ENCODE measurements at places on chromosomes 13 and 19.

DNA sequence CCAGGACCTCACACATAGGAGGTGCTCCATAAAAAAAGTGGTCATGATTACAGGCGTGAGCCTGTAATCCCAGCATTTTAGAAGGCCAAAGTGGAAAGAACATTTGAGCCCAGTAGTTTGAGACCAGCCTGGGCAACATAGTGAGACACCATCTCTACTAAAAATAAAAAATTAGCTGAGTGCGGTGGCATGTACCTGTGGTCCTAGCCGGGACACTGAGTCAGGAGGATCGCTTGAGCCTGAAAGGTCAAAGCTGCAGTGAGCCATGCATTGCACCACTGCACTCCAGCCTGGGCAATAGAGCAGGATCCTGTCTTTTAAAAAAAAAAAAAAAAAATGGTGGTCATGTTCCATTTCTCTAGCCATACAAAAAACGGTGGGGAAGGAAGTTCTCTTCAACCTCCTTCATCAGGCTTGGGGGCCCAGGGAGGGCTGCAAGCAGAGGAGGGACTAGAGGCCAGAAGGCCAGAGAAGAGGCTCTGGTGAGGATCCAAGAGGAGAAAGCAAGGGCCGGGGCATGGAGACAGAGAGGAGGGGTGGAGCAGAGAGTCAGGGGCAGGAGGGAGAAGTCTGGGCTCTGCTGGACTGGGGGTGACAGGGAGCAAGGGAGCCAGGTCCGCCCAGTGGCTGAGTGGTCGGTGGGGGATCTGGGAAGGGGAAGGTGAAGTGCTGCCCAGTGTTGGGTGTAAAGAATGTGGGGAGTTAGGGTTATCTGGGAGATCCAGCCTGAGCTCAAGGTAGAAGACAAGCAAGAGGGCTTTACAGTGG, 8.9 kb downstream of the KASH5 start:
- DNase-seq = no peak

DNA sequence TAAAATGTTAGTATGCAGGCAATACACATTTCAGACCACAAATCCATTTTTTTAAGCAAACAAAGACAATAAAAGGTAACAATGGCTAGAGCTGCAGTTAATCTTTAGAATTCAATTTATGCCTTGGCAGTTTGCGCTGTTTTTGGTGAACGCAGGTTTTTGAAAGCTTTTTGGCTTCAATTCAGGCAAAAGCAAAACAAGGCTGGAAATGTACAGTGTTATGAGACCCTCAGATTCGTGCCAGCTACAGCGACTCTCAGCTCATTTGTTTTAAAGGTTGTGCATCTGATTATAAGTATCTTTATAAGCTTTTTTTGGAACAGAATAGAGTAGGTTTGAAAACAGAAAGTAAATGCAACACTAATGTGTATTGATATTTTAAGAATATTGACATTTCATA, 63.6 kb upstream of the SOX1 start:
- DNase-seq = peak; percentile 10

DNA sequence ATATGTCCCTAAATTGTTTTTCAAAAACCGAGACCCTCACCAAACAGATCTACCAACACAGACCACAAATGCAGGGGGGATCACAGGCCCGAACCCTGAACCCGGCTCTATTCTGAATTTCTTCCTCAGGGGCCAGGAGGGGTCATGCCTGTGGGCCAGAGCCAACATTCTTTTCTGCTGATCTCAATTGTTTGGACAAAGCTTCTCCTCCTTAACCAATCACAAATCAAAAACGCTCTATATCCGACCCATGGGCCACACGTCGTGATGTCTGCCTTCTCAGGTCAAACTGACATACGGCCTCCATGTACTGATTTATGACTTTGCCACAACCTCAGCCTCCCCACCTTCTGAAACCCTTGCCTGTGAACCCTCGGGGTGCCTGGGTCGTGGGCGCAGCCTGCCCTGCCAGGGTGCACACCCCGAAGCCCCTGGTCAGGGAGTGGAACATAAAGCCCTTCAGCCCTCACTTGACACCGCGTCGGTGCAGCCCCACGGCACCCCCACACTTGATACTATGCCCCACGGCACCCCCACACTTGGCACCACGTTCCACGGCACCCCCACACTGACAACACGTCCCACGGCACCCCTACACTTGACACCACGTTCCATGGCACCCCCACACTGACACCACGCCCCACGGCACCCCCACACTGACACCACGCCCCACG, 58.4 kb upstream of the C13orf46 start:
- no peak for DNase-seq

DNA sequence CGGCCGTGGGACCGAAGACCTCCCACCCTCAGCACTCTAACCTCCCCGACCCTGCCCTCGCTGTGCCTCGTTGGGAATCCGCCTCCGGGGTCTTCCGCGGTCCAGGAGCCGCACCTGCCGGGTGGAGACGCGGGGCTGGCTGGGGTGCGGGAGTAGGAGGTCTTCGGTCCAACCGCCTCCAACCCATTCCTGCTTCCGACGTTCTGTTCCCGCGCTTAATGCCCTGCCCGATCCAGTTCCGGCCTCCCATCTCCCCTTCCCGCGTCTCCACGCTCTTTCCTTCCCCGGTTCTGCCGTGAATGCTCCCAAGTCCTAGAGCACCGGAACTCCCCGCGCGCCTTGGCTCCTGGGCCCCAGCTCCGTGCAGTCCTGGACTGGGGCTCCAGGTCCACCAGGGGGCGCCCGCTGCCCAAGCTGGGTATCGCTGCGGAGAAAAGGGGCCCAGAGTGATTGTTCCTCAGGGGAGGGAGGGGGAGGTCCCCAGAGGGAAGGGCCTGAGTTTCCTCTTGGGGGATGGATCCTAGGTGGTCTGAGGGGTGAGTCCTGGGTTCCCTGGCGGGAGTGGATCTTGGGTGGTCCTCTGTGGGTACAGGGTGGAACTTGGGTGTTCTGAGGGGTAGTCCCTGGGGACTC, 14.1 kb upstream of the TNFSF9 start:
- DNase-seq = no peak

DNA sequence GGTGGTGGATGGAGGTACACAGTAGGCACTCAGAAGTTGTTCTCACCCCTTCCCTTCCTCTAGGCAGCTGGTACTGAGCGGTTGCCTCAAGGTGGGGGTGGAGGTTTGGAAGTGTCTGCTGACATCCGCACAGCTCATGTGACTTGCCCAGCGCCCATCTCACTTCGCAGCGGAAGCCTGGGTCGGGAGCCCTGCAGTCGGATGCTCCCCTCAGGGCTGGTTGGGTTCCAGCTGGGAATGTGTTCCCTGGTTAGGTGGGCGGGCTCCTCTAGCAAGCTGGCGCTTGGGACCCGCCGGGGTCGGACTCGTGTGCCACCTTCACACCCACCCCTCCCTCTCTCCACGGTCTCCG, 10.2 kb downstream of the PPP1R37 start:
- DNase-seq = no peak

GRCh38 chr19:12913011-12913561, 6.0 kb downstream of the SYCE2 start:
- DNase-seq = no peak

DNA sequence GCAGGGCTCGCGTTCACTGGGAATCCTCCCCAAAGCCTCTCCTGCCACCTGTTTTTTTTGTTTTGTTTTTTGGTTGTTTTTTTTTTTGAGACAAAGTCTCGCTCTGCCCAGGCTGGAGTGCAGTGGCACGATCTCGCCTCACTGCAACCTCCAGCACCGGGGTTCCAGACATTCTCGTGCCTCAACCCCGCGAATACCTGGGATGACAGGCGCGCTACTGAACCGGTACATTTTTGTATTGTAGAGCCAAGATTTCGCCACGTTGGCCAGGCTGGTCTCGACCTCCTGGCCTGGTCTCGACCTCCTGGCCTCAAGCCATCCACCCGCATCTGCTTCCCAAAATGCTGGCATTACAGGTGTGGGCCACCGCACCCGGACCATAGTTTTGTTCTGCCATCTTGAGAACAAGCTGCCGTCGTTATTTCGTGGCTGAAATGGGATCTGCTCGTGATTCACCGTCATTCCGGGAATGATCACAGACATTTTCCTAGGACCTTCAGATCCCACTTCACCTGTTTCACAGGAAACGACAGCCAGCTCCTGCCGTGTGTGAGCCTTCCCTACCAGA, 46.8 kb downstream of the OXGR1 start:
- no peak for DNase-seq

GRCh38 chr19:51417107-51417809, at the start of gene SIGLEC10:
Gene SIGLEC10 (minus strand): TSS chr19:51417642. CDS start chr19:51417581, 61 bp downstream.
- no peak for DNase-seq

- peak; percentile 78 for DNase-seq
These were observed at the start of gene TMEM272 for GRCh38 chr13:51844862-51845573. Gene TMEM272 (minus strand): TSS chr13:51845177. CDS start chr13:51838530, 6,647 bp downstream.

GRCh38 chr13:114130837-114131582, 1.4 kb downstream of the RASA3 start:
- no peak for DNase-seq

DNA sequence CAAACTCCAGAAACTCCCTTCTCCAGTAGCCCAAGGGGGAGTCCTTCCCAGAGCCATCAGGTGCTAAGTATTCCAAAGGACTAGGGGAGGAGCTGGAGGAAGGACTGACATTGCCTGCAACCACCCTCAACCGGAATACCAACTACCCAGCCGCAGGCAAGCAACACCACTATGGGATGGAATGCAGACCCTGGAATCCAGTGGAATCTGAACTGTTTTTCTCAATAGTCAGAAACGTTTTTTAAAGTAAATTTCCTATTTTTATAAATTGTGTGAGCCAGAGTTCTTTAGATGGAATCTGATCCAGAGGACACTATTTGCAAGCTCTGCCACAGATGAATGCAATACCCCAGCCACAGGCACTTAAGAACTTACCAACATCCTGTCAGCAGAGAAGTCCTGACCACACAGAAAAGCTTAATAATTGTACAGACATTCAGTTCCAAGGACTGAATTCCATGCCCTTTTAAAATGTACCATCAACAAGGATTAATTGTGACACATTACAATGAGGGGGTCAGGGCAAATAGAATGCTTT, 92.1 kb downstream of the USP12 start:
- no peak for DNase-seq

DNA sequence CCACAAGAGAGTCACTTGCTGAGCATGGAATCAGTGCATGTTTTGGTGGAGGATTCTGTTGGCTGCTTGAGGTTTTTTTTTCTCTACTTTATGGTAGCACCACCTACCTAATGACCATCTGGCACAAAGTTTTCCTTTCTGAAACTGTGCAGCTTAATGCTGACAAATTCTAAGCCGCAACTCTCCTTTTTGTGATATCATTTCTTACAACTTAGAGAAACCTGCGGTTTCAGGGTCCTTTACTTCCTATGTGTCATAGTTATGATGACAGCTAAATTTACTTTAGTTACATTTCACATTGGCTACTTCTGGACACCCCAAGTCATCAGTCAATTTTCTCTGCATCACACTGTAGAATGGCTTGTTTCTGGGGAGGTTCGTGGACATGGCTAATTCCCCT, 115.4 kb upstream of the TMTC4 start:
- no peak for DNase-seq

DNA sequence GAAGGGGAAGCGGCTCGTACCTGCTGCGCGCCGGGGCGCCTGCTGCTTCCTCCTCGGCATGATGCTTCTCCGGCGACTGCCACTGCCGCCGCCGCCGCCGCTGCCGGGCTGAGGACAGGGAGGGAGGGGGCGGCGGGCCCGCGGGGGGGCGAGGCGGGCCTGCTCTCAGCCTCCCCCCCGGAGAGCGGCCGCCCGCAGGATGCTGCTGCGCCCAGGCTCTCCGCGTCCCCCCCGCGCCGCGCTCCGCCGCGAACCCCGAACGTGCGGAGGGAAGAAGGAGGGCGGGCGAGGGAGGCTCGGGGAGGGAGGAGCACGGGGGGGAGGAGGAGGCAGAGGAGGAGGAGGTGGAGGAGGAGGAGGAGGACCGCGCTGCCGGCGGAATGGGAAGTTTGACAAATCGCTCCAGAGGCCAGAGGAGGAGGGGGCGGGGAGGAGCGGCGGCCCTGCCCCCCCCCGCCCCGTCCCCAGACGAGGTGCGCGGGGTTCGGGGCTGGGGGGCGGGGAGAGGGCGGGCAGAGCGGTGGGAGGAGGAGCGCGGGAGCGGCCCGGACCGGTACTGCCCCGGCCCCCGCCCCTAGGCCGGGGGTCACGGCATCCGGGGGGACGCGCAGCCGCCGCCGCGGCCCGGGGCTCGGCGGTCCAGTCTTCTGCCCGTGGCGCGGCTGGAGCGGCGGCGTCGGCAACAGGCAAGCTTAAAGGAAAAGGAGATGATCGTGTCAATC, at the start of gene TSHZ3:
TSHZ3 (minus strand) TSS at position 277 of the 722 bp plus-strand sequence; CDS start at position 60, 217 bp downstream.
- no peak for DNase-seq

- DNase-seq = no peak
These were observed 559.0 kb upstream of the SLC10A2 start for GRCh38 chr13:103625194-103625593.

DNA sequence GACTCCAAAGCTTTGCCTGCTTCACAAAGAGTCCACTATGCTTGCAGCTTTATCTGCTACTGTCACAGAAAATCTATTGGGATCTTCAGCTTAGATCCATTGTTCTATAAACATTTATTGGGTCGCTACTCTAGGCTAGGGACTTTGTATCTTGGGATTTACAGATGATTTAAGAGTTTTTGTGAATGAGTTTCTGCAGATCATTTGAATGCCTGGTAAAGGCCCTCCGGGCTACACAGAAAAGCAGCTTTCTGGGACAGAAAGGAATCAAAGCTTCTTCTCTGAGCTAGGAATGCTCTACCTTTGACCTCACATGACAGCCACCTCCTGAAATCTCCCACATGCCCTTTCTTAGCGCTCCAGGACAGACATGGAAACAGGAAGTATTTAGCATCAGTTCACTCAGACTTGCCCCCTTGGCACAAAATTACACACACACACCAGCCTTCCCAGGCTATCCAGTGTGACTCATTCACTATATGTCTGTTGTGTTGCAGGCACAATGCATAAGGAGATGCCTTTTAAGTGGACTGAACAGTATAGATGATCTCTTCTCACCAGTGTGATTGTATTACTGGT, 492.4 kb downstream of the DACH1 start:
- no peak for DNase-seq

GRCh38 chr13:74794582-74794981, 660.4 kb upstream of the KLF12 start:
- DNase-seq = no peak

Measured in vagina (tissue), 2 donors.